ENCODE measurements at places on chromosomes 2 and 18. TPM values are rescaled to one million over a fixed set of nuclear protein-coding genes. Genes with fewer than 3 reads are reported as not detected.

GRCh38 chr2:111135910-111136297, 15.2 kb downstream of the BCL2L11 start:
- no peak for DNase-seq

GRCh38 chr2:165011199-165011598, 55.9 kb upstream of the SLC38A11 start:
- DNase-seq = no peak

Gene DRC1
- total RNA-seq = not detected

- DNase-seq = no peak
Observed at GRCh38 chr18:3717376-3718025, 267.5 kb downstream of the TGIF1 start.

Gene TMEM200C
- total RNA-seq = not detected

Gene VAPA
- total RNA-seq = 138 TPM

GRCh38 chr2:98050070-98050469, 36.9 kb upstream of the VWA3B start:
- DNase-seq = no peak

GRCh38 chr2:144074450-144074849, 445.5 kb downstream of the ZEB2 start:
- DNase-seq = no peak

DNA sequence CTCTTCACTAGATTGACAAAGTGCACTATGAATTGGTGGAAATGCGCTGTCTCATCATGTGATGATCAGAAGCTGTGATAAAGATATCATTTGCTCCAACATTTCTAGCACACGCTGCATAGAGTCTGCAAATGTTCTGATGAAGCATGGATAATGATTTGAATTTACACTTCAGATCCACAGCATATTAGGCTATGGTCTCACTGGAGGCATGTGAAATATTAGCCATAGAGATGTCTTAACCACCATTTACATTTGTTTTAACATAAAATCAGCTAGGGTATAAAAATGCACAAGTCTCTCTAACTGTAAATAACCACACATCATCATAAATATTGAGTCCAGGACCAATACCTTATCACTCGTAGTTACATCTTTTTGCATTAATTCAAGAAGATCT, 616.5 kb downstream of the NRXN1 start:
- DNase-seq = no peak

Gene ERFE
- total RNA-seq = 0.50 TPM

- no peak for DNase-seq
Observed at GRCh38 chr2:183035298-183035953, 2.8 kb downstream of the NCKAP1 start.

DNA sequence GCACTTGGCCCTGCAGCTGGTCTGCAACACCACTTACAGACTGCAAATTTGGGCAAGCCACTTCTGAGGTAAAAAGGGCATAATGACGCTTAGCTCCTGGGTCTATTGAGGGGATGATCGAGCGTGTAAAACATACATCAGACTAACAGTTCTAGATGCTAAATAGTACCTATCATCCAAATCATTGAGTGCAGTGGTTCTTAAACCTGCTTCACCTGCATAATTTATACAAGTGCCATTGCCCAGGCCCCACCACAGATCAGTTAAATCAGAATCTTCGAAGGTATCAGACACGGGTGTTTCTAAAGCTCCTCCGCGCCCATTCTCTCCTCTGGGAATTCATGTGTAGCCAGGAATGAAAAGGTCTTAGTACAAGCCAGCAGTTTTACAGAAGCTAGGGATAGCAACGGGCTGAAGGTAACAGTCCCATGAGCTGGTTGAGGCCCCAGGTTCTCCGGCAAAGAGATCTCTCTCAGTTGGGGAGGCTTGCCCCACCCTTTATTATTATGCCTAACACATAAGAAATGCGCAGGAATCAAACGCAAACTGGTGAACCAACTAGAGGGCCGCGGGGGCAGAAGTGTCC, 737 bp upstream of the RNF181 start:
- DNase-seq = no peak

GRCh38 chr2:239929504-239929903, 95.6 kb downstream of the NDUFA10 start:
- no peak for DNase-seq

- DNase-seq = no peak
Observed at GRCh38 chr2:43885132-43885632, 46.4 kb downstream of the ABCG8 start.

GRCh38 chr2:240991378-240992263, 6.8 kb upstream of the SNED1 start:
- DNase-seq = no peak

Gene PSTPIP2
- total RNA-seq = 7.7 TPM

DNA sequence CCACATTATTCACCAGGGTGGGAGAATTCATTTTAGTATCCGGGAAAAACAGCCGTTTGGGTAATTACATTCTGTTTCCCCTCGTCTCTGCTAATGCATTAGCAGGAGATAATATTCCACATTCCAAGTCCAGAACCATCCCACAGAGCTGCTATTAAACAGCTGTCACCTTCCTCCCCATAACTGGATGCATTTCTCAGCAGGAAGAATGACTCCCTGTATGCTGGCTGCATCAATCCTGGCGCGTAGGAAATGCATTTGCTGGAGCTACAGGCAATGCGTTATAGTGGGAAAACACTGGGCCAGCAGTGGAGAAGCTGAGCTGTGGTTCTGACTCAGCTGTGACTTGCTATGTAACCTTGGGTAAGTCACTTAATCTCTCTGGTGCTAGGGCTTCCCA, 246.0 kb downstream of the CLIP4 start:
- DNase-seq = no peak

GRCh38 chr2:66443979-66444861, 9.3 kb downstream of the MEIS1 start:
- DNase-seq = no peak

DNA sequence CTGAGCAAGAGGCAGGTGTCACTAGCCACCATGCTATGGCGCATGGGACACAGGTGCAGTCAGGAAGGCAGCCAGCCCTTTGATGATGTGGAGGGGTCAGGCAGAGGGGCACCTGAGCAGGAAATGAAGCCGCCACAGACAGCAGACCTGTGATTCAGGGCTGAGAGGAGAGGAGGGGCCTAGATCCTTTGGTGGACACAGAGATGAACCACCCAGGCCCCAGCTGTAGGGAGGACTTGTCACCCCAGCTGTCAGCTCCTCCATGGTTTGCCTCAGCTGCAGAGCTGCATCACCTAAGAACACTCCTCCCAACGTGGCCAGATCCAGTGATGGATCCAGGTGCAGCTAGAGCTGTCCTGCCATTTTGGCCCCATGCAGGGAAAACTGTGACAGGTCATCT, 11.6 kb downstream of the ASB18 start:
- no peak for DNase-seq

Gene TRIM43
- total RNA-seq = not detected

GRCh38 chr2:225069477-225069876, 27.2 kb upstream of the DOCK10 start:
- no peak for DNase-seq

Gene CDH19
- not detected for total RNA-seq

Gene SERPINB11
- total RNA-seq = not detected

DNA sequence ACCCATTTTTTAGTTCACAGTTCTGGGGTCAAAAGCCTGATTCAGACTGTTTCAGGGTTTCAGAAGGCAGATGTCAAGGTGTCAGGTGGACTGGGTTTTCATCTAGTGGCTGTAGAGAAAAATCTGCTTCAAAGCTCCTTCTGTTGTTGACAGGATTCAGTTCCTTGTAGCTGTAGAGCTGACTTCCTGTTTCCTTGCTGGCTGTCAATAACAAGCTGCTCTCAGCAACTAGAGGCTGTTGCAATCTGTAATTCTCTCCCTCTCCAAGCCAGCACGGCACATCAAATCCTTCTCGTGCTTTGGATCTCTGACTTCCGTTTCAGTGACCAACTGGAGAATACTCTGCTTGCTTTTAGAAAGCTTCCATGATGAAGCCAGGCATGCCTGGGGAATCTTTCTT, 179.4 kb downstream of the DOK6 start:
- DNase-seq = peak; percentile 25

Gene PSMA8
- total RNA-seq = 1.2 TPM

Gene LONRF2
- total RNA-seq = 0.11 TPM

DNA sequence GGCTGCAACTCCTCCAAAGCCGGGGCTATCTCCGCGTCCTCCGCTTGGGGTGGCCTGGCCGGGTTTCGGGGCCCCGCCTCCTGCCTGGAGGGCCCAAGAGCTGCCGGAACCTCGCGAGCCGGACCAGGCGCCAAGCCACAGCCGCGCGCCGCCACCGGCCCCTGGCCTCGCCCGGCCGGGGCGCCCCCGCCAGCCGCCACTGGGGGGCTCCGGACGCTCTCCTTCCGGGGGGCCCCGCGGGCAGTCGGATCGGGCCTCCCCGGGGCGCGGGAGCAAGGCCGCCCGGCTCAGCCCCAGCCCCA, 17.4 kb upstream of the HAAO start:
- peak; percentile 76 for DNase-seq

GRCh38 chr18:22286585-22286984, 117.2 kb downstream of the GATA6 start:
- no peak for DNase-seq

DNA sequence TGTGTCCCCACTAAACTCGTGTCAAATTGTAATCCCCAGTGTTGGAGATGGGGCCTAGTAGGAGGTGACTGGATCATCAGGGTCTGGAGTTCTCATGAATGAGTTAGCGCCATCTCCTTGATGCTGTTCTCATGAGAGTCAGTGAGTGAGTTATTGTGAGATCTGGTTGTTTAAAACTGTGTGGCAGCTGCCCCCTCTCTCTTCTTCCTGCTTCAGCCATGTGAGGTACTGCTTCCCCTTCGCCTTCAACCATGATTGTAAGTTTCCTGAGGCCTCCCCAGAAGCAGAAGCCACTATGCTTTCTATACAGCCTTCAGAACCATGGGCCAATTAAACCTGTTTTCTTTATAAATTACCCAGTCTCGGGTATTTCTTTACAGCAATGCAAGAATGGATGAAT, 50.4 kb downstream of the AP1S3 start:
- no peak for DNase-seq

GRCh38 chr2:207747653-207748560, 21.8 kb downstream of the FZD5 start:
- no peak for DNase-seq

- no peak for DNase-seq
Observed at GRCh38 chr18:35178260-35178659, 62.6 kb upstream of the ZNF397 start.

GRCh38 chr2:72572501-72572900, 253.3 kb downstream of the EXOC6B start:
- DNase-seq = no peak

DNA sequence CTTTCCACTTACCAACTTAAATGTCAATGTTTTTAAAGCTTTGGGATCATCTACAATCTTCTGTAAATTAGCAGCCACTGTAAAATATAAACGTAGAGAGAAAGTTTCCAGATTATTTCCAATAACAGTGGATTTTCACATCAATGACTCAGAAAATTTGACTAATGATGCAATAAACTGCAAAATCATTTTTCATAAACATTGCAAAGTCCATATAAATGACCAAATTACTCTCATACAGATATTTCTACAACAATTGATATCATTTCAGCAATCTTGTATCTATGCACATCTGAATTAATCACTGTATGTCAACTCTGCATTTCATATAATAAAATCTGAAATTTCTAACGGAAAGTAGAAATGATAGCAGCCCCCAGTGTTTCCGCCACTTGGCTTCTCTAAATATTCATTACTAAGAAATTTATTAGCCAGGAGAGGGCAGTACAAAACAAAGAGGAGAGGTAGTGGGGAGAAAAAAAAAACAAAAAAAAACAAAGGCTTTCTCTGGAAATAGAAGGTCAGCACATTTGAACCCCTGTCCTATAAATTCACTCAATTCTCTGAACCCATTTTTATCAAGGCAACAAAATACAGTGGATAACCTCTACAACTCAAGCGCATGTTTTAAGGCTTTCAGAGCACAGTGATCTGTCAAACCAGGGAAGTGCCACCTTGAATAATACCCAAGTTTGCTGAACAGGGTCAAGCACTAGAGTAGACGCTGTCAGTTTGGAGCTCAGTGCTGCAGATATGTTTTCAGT, 282.6 kb downstream of the STK39 start:
- no peak for DNase-seq

GRCh38 chr2:38267270-38267925, 109.7 kb downstream of the ATL2 start:
- no peak for DNase-seq

DNA sequence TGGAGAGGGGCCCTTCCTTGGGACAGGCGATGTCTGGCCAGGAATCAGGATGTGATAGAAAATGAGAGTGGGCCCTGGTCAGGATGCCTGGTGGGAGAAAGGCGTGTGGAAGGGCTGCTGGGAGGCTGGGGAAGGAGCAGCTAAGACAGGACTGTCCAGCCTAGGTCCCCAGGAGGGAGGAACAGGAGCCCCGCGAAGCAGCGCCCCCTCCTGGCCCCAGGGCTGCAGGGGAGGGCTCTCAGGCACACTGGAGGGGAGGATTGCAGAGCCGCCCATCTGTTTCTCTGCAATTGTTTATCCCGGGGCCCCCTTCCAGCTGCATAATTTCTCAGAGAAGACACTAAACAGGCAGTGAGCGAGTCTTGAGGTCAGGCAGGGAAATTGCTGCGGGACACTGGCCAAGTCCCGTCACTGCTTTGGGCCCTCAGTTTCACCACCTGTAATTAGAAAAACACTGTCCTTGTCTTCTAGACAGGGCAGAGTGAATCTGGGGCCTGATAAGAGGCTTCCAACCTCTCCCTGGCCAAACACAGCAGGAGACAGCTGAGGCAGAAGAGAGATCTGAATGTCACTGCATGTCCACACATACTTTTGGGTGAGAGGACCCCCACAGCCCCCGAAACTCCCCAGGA, 3.9 kb upstream of the NPPC start:
- DNase-seq = no peak

Gene SP140
- total RNA-seq = 58.3 TPM

GRCh38 chr2:161625996-161626395, 1.8 kb downstream of the SLC4A10 start:
- DNase-seq = no peak

- no peak for DNase-seq
Observed at GRCh38 chr18:1392046-1392445, 487.4 kb downstream of the ADCYAP1 start.

GRCh38 chr2:55885127-55885943, 38.2 kb downstream of the EFEMP1 start:
- DNase-seq = no peak

- DNase-seq = no peak
Observed at GRCh38 chr2:222733846-222734702, 62.6 kb downstream of the MOGAT1 start.

DNA sequence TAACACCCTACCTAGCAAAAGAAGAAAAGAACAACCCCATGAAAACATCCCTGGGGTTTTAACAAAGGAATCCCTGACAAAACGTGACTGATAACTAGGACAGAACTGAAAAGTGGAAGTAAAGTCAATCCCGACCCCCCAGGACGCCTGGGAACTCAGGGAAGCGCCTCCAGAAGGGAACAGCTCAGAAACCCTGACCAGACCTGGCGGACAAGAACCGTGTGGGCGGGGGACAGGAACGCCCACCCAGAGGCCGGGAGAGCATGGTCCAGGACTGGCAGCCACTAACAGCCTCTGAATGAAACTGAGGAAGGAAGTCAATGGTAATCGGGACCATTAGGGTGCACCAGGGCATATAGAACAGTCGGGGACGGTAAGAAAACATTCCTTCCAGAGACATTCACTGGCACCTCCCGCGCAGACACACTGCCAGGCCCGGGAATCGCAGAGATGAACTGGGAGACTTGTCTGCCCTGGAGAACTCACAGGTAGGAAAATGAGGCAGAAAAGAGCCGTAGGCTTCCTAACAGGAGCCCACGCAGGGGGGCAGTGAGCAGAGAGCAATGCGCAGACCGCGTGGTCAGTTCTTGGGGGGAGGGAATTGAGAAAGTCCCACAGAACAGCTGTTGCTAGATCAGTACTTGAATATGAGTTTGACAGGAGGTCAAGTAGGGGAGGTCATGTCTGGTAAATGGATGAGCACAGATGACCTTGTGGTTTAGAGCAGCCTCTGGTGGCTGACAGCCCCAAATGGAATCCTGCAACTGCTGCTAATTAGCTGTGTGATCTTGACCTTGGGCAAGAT, 1.3 kb upstream of the TBC1D8 start:
- DNase-seq = peak; percentile 26

Data from activated CD8-positive, alpha-beta T cell treated with anti-CD3 and anti-CD28 coated beads, Interleukin-2, amount 10 ng/mL, durations not matched to agents 7 days and 5 days (primary cell).